NK-92 treated with Interleukin-12 subunit alpha and Interleukin-12 subunit beta, amount 100 ng/mL, for 24 hours (cell line): ENCODE measurements at places on chromosomes 13 and 19.

DNA sequence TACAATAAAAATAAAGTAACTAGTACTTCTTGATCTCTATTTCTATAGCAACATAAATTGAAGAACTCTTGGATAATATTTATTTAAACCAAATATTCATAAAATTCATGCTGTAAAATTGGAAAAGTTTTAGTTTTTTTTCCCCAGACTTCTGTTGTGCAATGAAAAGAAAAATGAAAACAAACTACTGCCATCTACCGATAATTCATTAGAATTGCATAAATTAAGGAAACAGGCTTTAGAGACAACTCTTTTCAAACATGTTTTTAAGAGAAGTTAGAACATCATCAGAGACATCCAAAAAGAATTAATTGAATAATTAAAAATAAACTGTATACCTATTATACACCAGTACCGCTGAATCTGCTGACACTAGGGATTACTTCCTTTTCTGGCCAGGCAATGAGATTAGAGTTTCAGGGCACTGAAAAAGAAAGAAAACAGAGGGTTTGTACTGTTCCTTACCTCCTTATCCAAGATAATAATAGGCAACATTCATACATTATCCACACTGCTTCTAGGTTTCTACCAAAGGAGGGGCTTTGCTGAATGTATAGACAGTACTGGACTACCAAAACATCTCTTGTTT, 4.9 kb downstream of the CCDC122 start:
- no peak for DNase-seq

GRCh38 chr13:74372511-74372910, 238.3 kb upstream of the KLF12 start:
- DNase-seq, result no peak

GRCh38 chr13:90420683-90421082, 926.8 kb upstream of the MIR17HG start:
- no peak for DNase-seq

DNA sequence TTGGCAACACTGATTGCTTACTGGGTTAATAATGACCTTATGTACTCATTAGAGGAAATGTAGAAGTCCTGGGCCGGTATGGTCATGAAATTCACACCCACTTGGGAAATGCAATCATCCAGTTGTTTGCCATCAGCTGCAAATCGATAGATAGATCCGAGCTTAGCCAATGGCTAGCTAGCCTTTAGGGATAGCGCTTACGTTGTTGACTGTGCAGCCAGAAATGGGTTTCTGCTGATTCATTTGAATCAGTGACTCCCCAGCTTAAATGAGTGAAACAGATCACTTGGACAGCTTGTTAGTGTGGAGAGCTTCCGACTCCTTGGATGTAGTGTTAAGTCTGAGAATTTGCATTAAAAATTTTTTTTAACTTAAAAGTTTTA, 11.8 kb downstream of the IL17D start:
- DNase-seq, result no peak

GRCh38 chr19:34173193-34173956, 1.1 kb downstream of the LSM14A start:
- peak; percentile 41 for DNase-seq

DNA sequence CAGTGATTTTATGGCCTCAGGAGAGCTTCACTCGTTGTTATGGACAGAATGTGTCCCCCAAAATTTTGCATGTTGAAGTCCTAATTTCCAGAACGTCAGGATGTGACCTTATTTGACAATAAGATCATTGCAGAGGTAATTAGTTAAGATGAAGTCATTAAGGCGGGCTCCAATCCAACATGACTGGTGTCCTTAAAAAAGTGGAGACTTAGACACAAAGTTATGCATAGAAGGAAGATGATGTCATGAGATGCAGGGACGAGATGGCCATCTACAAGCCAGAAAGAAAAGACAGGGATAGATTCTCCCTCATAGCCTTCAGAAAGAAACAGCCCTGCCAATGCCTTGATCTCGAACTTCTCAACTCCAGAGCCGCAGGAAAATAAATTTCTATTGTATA, 25.8 kb upstream of the SPATA13 start:
- DNase-seq, result no peak

- DNase-seq, result no peak
Observed at GRCh38 chr13:76516013-76516412, 370.2 kb downstream of the KCTD12 start.

GRCh38 chr19:5103812-5104410, 135.0 kb downstream of the KDM4B start:
- DNase-seq, result no peak

DNA sequence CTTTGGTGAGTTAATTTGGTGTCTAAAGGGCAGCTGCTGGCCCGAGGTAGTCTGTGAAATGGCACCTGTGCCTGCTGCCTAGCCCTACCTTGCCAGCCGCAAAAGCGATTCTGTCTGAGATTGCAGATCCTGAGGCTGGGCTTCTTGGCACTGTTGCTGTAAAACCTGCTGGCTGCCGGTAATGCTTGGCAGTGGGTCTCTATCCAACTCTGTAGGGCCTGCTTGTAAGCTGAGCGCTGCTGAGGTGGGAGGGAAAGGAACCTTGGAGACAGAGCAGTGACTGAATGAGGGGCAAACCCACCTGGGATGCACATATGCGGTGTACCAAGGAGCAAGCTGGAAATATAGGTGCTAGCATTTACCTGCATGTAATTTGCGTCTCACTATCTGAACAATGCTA, 11.7 kb downstream of the LCP1 start:
- no peak for DNase-seq

DNA sequence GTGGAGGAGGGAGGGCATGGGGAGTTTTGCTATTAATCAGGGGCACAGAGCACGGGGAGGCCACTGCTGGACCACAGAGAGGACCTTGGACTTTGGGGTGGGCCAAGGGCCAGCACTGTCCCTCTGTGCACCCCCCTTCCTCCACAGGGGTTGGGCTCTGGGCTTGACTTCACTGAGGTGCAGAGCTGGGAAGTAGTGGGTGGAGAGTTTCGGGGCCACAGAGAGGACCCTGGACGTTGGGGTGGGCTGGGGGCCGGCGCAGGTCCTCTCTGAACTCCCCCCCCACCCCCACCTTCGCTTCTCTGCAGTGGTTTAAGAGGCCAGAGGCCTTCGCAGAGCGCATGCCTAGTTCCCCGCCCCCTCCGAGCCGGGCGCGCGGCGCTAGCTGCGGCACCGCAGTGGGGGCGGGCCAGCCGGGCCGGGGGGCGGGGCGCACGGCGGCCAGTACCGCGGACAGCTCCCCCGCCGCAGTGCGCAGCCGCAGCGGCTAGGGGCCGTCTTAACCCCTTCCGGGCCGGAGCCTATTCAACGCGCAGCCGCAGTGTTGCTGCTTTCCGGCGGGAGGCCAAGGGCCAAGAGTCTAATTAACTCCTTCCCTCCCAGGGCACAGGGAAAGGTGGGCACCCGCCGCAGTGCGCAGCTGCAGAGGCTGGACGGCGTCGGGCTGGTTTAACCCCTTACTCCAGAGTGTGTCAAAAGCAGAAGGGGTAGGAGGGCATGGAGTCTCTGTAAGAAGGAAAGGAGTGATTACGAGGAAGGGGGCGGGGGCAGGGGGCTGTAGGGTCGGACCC, 3.7 kb downstream of the KCNC3 start:
- DNase-seq, result peak; percentile 23

DNA sequence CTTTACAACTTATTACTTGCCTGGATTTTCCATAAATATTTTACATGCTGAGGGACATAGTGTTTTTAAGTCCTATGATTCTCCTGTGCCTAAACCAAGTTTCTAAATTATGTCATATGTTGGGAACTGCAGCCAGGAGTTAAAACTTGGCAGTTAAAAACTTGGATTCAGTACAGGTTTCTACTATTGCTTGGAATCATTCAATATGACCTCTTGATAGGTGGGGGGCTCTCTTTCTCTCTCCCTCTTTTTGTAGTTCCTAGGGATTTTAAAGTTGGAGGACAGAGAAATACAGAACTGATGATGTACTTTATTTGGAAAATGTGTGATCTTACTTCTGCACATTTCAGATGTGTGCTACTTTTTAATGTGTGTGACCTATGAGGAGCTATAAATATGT, 4.7 kb downstream of the CSNK1A1L start:
- no peak for DNase-seq

GRCh38 chr19:51060973-51061372, 3.9 kb downstream of the KLK13 start:
- no peak for DNase-seq

- DNase-seq, result no peak
Observed at GRCh38 chr19:18412610-18413239, 6.5 kb upstream of the SSBP4 start.

DNA sequence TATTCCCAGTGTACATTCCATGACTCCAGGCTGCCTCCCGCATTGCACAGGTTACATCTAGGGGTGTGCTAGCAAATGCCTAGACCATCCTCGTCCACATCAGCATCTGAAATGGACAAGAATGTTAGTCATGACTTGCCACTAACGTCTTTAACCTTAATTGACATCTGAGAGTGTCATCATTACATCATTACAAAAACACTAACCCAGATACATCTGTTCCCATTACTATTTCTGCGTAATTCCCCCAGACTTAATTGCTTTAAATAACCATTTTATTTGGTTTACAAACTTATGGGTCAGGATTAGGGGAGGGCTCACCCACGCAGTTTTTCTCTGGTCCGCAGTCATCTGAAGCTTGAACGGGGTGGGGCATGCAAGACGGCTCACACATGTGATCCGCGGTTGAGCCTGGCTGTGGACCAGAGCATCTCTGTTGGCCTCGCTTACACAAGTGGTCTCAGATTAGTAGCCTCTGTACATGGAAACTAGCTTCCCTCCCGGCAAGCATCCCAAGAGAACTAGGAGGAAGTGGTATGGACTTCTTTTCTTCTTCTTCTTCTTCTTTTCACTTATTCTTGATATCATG, 15.9 kb downstream of the KL start:
- no peak for DNase-seq

DNA sequence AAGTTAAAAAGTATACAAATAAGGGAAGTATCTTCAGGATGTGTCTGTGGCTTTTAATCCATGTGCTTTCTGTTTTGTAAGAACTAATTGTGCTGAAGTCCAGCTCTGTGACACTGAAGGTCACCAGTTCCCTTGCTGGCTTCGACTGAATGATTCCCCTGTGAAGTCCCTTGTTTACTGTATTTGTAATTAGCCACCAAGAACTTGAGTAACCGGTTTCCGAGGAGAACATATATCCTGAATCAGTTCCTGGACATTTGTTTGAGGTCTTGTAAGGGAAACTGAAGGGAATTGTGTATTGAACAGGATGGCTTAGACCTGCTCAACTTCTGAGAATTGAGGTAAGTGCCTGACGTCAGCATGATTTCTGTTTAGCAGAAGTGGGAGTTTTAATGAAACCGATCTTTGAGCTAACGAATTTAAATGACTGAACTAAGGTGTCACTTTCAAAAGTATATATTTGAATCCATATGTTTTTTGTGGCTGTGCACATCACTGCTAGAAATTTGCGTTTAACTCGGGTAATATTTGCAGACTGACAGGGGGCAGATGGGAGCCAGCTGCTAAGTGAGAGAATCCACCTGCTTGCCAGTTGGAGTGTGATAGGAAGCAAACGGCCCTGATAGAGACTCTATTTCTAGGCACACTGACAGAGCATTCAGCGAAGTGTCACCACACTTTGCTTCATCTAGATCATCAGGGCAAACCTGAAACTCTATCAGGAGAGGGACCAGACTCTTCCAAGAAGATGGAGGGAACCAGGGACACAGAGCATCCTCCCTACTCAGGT, 530.0 kb downstream of the RFC3 start:
- no peak for DNase-seq

DNA sequence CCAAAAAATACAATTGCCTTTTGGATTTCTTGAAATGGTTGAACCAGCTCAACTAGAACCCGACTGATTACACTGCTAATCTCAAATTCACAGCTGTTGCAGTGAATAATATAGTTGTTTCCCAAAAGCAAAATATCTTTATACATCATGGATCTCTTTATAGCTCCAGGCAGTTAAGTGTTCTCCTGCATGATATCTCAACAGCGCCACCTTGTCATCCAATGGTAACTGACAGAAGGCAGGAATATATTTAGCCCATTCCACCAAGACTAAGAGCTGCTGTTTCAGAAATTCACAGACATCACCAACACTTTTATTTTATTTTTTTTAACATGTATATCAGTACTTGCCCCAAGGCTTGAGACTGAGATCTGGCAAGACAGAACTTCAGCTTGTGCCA, 1141.0 kb upstream of the PRR20A start:
- DNase-seq, result no peak

GRCh38 chr13:53121131-53121773, 92.6 kb downstream of the OLFM4 start:
- DNase-seq, result no peak

- DNase-seq, result no peak
Observed at GRCh38 chr19:34353546-34353945, 11.4 kb upstream of the GPI start.

GRCh38 chr13:23571431-23571830, 1.2 kb downstream of the TNFRSF19 start:
- DNase-seq, result no peak

GRCh38 chr19:50912102-50912599, 956 bp upstream of the KLK4 start:
- no peak for DNase-seq

GRCh38 chr13:110412132-110412914, 105.2 kb downstream of the COL4A2 start:
- peak; percentile 66 for DNase-seq

DNA sequence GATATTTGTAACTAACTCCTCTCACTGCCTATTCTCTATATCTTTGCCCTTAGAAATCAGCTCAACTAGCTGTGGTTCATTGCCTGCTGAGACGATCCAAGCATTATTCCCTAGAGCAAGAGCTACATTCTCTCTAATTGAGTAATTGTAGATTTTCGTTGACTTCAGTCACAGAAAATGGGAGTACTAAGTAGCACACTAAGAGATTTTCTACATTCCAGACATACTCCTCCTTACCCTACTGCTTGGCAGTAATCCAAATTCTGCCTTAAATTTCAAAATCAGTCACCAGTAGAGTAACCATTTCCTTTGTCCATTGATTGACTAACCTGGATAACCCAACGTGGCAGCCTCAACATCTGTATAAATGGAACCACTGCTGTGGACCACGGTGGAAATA, 1786.8 kb downstream of the SLITRK5 start:
- no peak for DNase-seq

GRCh38 chr13:93254775-93255174, 28.2 kb downstream of the GPC6 start:
- no peak for DNase-seq

- no peak for DNase-seq
Observed at GRCh38 chr19:15776264-15776663, 11.2 kb upstream of the OR10H5 start.

GRCh38 chr13:85879014-85879413, 79.8 kb upstream of the SLITRK6 start:
- DNase-seq, result no peak

- DNase-seq, result no peak
Observed at GRCh38 chr19:1362387-1363257, 21.1 kb upstream of the NDUFS7 start.

GRCh38 chr19:13976446-13976845, 24.1 kb downstream of the DCAF15 start:
- DNase-seq, result no peak

DNA sequence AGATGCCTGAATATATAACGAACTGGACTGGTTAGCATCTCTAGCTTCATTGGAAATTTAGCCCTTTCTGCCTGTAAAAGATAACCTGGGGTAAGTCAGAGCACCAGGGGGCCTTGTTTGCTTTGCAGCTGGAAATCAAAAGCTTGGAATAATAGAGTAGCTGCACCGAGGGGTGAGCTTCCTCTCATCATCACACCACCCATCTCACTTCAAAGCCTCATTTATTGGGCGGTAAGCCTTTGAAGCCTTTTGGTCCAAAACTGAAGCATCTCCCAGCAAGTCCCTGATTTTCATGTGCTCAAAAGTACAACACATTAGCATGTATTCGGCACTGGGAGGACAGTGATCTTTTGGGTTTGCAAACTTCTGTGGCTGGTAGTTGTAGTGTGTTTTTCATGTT, 405.1 kb downstream of the FOXO1 start:
- no peak for DNase-seq

- DNase-seq, result no peak
Observed at GRCh38 chr13:75993823-75994222, 357.7 kb downstream of the LMO7 start.
